ENCODE measurements at places on chromosomes 6 and 20.

DNA sequence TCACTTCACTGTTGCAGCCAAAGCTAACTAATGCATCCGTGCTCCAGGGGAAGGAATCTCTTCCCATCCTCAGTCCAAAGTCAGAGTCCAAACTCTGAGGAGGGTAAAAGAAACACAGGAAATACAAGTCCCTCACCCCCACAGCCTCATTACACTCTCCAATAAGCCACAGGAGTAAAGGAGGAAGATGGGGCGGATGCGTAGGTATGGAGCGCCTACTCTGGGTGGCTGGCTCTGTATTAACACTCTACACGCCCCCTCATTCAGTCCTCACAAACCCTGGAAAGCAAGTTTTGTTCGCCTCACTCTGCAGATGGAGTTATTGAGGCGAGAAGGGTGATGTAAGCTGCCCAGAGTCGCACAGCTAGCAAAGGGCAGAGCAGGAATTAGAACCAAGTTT, 242.9 kb downstream of the NRN1 start:
- no peak for DNase-seq

DNA sequence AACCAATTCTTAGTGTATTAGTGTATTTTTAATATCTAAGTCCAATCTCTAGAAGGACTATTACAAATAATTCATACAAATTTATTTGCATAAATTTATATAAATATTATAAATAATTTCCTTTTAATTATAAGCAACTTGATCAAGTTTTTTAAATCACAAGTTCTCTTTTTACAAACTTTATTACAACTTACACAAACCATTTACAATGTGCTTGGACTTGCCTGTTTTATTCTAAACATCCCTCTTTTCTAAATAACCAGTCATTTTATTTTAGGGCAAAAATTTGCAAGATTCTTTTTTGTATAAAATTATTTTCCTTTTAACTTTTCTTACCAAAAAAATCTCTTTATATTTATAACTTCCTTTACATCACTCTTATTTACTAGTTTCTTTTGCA, 83.5 kb upstream of the SYNCRIP start:
- DNase-seq: no peak

GRCh38 chr6:23176471-23176870, 607.1 kb downstream of the HDGFL1 start:
- DNase-seq: no peak

DNA sequence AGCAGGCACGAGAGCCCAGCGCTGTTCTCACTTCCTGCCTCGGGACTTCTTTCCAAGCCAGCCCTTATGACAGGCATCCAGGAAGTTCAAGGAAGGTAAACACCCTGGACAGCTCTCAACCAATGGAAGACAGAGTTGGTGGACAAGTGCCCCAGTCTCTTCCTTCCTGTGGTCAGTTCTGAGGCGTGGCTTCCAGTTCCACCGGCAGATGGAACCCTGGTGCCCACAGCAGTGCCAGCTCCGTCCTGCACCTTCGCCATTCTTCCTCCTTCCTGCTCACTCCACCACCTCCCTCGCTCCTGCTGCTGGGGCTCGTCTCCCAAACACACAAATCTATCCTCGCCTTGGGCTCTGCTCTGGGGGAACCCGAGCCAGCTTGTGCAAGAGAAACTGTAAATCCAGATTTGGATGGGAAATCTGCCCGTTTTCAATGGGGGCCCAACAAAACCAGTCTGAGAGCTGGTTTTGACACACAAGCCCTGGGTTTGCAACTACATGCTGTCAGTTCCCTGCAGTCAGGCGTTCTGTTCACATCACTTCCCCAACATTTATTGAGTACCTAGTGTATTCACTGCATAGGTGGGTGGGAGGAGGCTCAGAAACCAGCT, 162.7 kb downstream of the GRM4 start:
- DNase-seq: no peak

DNA sequence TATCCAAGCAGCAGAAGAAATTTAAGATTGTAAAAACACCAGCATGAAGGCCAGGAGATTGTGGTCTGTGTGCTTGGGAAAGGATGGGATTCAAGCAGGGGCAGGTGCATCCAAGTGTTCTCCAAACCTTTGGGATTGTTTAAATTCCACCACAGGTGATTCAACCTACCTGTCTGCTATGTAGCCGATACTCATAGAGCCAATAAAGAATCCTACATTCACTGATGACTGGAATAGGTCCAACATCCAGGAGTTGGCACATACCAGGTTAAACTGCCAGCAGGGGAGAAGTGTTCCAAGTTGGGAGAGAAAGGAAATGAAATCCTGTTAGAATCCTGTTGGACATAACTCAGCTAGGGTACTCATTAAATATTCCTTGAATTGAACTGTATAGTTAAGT, 2.2 kb downstream of the SLC22A2 start:
- no peak for DNase-seq

DNA sequence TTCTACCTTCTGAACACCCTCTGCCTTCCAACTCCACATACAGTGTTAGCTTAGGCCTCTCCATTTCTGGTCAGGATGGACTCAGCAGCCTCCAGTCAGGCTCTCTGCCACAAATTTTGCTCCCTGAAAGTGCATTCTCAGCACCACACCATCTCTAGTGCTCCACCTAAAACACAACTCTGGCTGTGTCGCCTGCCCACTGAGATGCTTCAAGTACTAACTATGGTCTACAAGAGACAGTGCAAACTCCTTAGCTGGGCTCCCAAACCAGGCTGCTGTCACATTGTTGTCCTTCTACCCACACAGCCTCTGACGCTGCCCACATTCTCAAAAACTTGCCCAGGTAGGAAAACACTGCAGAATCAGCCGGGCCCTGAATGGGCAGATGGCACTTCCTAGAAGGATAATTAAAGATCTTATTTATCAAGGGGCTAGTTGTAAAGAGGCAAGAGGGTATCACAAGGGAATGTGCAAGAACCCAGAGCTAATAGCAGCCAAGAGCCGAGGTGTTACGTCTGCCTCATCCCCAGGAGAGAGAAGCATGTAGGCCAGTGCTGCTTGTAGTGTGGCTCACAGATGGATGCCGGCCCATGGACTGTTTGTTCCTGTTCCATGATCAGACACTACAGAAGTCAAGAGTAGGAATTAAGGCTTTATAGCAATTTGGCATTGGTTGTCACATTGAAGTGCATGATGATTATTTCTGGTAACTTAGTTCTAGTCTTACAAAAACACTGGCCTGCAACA, 189.7 kb downstream of the LRFN2 start:
- no peak for DNase-seq

GRCh38 chr6:108751851-108752732, 96.1 kb upstream of the ARMC2 start:
- DNase-seq: no peak

DNA sequence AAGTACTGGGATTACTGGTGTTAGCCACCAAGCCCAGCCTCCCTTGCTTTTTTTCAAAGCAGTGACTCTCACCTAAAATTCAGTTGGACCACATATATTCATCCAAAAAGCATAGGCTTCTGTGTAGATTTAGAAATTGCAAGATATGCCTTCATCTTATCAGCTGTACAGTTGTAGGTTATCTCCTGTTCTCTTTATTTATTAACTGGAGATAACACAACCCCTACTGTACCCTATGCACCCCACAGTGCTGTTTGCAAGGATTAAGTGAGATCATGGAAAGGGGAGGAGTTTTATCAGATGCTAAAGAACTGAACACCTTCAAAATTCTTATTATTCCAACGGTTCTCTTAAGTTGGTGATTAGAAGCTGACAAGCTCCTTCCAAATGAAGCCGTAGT, 164.4 kb upstream of the JARID2 start:
- DNase-seq: no peak

DNA sequence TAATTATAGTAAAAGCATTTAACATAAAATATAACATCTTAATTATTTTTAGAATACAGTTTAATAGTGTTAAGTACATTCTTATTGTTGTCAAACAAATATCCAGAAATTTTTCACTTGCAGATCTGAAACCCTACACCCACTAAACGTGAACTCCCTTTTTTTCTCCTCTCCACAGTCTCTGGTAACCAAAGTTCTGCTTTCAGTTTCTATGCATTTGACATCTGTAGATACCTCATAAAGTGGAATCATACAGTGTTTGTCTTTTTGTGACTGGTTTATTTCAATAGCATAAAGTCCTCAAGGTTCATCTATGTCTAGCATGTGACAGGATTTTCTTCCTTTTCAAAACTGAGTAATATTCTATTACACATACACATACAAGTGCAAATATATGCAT, 286.3 kb downstream of the BTBD3 start:
- DNase-seq: no peak

- DNase-seq: no peak
These were observed at the start of gene REV3L for GRCh38 chr6:111482959-111483735. TSS of gene REV3L (minus strand) at chr6:111483218. CDS start at chr6:111482888, 330 bp downstream.

DNA sequence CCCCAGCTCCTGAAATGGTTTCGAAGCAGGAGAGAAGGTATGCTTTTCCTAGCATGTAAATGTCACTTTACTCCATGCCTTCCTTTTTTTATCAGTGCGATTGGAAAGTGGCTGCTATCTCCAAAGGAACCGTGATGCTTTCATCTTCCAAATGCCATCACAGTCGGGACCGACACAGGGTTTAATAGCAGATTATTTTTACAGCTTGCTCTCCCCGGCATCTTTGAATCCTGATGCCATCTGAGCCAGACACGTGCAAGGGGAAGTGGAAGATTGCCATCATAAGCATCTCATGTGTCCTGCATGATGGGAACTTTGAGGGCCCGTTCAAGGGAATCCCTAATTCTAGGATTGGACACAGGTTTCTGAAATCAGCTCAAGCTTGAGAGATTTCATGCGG, 253.4 kb upstream of the KCNG1 start:
- no peak for DNase-seq

DNA sequence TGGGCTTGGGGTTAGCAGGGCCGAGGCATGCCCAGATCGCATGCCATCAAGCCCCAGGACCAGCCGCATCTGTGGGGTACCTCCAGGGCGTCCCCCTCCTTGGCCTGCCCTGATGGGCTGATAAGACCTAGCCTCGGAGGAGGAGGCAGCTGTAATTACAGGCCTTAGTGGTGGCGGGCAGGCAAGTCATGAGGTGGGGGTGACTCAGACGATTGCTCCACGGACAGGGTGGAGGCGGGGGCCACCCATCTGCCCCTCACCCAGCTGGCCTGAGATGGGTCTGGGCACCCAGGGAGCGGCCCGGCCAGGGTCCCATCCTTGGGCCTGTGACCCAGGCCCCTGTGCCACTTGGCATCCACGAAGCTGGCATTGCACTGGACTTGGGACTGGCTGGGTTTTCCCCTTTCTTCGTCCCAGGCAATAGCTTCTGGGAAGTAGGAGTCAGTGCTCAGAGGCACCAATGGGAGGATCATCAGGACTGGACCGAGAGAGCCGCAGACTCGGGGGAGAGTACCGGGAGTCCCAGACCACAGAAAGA, 57.5 kb downstream of the CEBPB start:
- DNase-seq: no peak

- DNase-seq: no peak
These were observed 117.3 kb downstream of the EYA2 start for GRCh38 chr20:47011984-47012383.

DNA sequence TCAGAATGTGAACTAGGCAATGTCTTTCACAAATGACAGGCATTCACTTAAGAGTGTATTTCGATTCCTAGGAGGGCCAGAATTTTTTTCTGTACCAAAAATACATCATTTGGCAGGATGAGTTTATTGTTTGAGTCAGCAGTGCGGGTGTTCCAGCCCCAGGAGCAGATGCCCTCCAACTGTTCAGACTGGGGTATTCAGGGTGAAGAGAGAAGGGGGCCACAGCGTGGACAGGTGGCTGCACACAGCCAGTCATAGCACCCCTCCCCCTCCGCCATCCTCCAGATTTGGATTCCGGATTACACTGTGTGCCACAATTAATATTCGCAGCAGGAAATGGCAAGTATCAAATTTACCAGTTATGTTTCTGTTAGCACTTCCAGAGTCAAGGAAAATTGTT, 38.6 kb downstream of the RIPOR2 start:
- no peak for DNase-seq

- no peak for DNase-seq
These were observed 54.3 kb upstream of the STX16 start for GRCh38 chr20:58596750-58597248.

Data from NCI-H2081 treated with DMSO at 0.1 percent for 48 hours (cell line).